Effector CD8-positive, alpha-beta T cell (primary cell): ENCODE measurements at places on chromosomes 3 and 15.

GRCh38 chr3:10517627-10518026 lies 12.2 kb upstream of the ATP2B2 start:
- DNase-seq: no peak

- no peak for DNase-seq
These were observed 9.8 kb upstream of the EEFSEC start for GRCh38 chr3:128143496-128143895.

DNA sequence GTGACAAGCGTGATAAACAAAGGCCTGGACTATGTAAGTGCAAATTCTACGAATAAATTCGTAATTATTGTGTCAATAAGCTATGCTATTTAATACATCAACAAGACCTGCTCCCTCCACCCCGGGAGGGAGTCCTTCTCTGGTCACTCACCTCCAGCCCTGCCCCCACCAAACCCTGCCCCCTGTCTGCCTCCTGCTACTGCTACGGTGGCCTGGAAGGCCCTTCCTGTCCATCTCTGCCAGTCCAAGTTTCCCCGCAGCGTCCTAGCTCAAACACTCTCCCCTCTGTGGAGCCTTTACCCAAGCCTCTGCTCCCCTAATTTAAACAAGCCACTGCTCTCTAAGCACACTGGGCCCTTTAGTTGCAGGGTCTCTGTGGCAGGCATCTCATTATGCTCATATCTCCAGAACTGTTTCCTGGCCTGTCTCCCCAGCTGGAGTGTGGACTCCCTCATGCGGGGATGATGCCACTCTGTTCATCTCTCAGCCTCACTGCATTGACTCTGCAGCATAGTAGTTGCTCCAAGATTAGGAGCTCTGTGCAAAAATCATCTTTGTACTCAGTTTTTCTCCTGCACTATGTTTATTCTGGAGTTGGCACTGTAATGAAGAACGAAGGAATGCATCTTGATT lies 241.2 kb downstream of the NTRK3 start:
- DNase-seq: no peak

DNA sequence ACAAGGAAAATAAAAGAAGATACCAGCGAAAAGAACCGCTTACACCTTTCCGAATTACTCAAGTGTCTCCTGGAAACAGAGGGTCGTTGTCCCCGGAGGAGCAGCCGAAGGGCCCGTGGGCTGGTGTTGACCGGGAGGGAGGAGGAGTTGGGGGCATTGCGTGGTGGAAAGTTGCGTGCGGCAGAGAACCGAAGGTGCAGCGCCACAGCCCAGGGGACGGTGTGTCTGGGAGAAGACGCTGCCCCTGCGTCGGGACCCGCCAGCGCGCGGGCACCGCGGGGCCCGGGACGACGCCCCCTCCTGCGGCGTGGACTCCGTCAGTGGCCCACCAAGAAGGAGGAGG lies 325 bp downstream of the ALCAM start:
- DNase-seq: peak; percentile 22

- no peak for DNase-seq
These were observed 487.1 kb upstream of the CNTN3 start for GRCh38 chr3:75101329-75102147.

- DNase-seq: no peak
These were observed 246.2 kb downstream of the FAM43A start for GRCh38 chr3:194931865-194932264.

- DNase-seq: no peak
These were observed 5.3 kb downstream of the SNUPN start for GRCh38 chr15:75620058-75620820.

DNA sequence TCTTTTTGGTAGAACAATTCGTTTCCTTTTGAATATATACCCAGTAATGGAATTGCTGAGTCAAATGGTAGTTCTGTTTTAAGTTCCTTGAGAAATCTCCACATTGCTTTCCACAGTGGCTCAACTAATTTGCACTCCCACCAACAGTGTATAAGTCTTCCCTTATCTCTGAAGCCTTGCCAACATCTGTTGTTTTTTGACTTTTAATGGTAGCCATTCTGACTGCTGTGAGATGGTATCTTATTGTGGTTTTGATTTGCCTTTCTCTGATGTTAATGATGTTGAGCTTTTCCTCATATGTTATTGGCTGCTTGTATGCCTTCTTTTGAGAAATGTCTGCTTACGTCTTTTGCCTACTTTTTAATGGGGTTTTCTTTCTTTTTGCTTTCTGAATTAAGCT lies 270.6 kb upstream of the MEIS2 start:
- DNase-seq: no peak

- no peak for DNase-seq
These were observed 16.1 kb downstream of the BDH1 start for GRCh38 chr3:197539651-197540051.

DNA sequence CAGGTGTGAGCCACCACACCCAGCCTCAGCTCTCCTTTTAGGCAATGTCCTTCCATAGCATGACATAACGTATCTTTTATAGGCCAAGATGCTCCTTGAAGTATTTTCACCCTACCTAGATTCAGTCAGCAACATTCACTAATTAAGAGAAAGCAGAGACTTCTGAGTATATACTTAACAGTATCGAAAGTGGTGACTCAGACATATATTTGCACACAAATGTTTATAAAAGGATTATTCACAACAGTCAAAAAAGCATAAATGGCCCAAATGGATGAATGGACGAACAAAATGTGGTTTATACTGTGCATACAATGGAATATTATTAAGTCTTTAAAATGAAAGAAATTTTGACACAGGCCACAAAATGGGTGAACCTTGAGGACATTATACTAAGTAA lies 108.6 kb downstream of the ZNF385D start:
- DNase-seq: no peak

DNA sequence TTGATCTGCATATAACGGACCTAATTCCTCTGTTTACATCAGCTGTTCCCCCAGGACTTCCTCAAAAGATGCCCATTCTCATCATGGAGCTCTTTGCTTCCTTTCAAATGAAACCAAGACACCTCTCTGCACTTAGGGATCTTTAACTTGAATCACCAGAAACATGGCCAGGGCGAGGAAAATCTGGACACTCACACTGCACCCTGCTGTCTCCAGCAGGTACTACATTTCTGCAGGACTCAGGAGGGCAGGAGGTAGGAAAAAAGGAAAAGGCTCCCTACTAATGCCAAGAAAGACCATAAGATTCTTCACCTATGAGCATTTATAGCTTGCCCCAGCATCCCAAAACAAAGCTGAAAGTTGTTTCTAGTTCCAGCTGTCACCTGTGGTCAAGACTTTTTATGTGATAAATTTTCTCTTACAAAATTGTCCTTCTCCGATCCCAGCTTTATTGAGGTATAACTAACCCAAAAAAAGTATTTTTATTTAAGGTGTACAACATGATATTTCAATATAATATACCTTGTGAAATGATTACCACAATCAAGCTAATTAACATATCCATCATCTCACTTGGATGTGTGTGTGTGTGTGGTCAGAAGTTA lies 87.3 kb upstream of the C15orf61 start:
- no peak for DNase-seq
